ENCODE measurements at places on chromosomes 6 and 20.

GRCh38 chr6:124436803-124437202 is 525.4 kb upstream of the RNF217 start:
- DNase-seq, result no peak

- no peak for DNase-seq
Observed at GRCh38 chr6:56247654-56248122, 308 bp upstream of the COL21A1 start.

GRCh38 chr6:154962753-154963152 is 32.4 kb upstream of the TIAM2 start:
- DNase-seq, result no peak

DNA sequence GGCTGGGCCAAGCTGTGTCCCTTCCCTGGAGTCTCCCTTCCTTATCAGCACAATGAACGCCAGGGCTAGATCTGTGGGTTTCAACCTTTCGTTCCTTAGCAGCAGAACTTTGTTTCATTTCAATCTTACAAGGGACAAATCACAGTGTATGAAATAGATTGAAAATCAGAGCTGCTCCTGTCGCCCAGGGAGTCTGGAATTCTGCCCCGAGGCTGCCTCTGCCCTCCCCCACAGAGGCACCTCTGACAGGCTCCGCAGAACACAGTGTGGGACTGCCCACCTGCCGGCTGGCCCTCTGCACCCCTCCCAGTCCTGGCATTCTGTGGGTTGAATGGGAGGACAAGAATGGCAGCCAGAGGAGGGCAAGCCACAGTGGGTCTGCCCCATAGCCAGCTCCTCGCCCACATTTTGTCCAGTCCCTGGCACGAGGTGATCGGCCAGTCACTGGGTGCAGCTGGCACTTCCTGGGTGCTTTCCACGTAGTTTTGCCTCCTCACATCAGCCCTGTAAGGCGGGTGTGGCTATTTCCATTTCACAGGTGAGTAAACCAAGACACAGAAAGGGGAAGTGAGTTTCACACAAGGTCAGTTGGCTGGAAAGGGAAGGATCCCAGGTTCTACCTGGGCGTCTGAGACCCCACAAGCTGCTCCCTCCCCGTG is 26.1 kb downstream of the MANBAL start:
- no peak for DNase-seq

DNA sequence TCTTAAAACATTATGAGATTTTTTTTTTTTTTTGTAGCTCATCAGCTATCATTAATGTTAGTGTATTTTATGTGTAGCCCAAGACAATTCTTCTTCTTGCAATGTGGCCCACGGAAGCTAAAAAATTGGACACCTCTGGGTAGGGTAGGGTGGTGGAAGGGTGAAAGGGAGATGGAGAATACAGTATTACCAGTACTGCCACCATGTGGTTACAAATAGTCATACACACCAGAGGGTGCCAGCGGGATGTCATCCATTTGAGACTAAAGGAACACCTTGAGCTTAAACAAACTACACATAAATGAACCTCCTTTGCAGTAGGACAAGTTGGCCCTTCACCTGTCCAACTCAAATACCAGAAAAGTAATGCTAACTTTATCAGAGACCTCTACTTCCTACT is 601.9 kb downstream of the HTR1B start:
- DNase-seq, result no peak

DNA sequence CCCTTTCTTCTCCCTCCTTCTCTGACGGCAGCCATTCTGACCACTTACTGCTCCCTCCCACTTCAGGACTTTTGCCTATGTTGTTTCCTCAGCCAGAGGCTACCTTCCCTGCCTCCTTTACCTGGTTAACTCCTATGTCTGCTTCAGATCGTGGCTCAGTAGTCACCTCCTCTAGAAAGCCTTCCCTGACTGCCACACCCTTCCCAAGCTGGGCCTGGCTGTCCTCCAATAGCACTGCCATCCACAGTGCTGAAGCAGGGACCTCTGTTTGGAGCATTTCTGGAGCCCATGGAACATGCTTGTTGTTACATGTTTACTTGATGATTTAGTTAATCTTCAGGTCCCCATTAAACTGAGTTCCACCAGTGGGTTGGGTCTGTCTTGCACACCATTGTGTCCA is 13.8 kb downstream of the XKR7 start:
- DNase-seq, result no peak

DNA sequence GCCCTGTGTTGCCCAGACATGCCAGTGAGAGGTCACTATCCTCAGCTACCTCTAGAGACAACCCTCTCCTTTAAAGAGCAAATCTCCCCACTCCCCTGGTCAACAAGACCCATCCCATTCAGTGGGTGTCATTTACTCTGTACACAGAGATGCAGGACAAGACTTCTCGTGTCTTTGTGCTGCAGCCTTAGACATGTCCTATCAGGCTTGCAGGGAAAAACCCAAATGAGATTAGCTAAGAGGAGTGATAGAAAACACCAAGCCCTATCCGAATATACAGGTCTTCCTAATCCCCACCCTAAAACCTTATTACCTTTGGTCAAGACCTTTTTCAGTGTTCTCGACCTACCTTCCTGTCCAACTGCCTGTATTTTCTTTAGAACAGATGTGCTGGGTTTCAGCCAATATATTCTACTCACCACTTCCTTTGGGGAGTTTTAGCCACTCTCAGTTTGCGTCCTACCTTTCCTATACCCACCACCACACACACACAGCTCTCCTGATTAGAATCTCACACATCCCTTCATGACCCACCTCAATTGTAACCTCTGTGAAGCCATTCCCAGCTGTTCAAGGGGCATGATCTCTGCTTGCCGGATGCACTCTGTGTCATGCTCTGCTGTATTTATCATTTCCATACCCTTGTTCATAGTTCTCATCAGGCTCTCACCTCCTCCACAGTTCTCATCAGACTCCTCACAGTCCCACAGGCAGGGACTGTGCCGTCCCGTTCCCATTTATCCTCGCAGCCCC is 39.7 kb downstream of the TRAM2 start:
- peak; percentile 30 for DNase-seq

- DNase-seq, result peak; percentile 47
Observed at GRCh38 chr20:10454151-10454750, 19.1 kb downstream of the SLX4IP start.

DNA sequence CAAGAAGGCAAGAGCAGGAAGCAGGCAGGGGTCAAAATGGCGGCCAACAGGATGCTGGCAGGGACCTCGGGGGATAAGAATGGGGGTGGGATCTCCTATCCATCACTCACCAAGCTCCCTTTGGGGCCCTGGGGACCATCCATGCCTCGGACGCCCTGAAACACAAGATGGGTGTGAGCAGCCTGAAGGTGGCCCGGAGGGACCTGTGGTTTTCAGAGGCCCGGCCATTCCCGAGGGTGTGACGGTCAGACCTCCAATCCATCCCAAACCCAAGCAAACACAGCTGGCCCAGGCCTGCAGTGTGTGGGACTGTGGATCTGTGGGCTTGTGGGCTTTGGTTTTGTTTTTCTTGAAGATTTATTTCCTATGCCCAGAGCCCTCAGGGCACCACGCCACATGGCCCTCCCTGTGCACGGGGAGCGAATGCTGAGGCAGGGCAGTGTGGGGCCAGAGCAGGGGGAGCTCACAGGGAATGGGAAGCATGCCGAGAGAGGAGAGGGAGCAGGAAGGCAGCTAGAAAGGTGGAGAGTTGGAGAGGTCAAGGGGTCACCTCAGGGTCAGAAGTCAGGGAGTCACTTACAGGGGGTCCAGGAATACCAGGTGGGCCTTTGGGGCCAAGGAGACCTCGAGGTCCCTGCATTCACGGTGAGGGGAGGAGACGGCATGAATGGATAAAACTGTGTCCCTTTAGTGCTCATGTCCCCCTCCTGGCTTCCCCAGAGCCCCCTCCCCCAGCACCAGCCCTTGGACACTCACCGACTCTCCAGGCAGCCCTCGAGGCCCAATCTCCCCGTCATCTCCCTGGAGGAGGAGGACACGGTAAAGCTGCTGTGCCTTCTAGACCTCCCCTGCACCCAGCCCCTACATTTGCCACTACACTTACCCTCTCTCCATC is 14.5 kb downstream of the COL11A2 start:
- no peak for DNase-seq

- DNase-seq, result no peak
Observed at GRCh38 chr6:130054725-130055124, 36.3 kb downstream of the L3MBTL3 start.

DNA sequence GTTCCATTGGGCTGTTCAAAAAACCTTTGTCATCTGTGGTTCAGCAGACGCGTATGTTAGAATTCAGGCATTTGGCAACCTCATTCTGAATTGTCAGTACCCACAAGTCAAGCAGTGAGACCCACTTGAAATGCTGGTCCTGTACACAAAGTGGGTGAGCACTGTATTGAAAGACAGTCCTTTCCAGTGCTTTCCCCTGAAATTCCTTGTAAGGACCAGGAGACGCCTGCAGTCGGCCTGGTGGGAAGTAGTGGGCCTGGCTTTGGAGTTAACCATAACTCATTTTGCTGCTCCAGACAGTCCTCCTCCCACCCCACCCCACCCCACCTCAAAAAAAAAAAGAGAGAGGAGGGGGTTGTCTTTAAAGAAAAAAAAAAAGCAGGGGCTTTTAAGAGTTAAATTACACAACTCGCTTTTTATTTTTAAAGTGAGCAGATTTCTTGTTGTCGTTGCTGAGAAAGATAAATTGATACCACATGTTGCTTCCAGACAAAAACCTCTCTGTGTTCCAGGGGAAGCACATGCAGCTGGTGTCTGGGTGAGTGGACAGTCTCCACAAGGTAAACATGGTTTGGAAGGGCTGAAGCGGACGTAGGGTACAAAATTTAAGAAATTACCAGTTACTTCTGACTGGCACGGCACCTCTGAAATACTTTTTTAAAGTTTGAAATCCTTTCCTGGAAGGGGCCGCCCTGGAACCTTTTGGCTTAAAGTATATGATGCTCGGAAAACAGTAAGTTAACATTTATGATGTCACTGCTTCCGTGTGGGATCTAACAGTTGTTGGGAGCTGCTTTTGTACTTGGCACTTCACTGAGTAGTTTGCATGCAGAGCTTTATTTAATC is 95.3 kb downstream of the FOXO3 start:
- no peak for DNase-seq

GRCh38 chr6:166389119-166389518 is 6.4 kb upstream of the MPC1 start:
- DNase-seq, result no peak

DNA sequence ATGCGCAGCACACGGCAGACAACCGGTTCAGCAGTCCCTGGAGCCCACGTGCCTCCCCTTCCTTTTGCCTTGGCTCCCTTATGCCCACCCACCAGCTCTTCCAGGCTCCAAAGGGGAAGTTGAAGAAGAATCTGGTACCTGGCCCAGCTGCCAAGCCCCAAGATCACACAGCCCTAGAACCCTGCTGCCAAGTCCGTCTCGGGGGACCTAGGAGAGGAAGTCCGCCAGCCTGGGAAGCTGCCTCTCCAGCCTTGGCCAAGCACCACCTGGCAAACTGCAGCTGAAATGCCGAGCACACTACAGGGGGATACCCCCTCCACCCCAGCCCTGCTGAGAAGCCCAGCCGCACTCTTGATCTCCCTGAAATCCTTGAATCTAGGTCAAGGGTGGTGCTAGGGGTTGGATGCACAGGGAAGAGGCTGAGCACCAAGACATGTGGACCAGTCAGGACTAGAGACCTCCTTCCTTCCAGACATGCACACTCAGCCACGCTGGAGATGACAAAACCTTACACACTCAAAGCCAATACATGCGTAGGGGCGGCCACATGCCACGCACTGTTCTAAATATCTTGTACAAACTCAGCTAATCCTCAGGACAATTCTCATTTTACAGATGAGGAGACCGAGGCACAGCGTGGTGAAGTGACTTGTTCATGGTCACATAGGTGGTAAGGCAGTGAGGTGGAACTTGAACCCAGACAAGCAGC is 124.1 kb downstream of the PREX1 start:
- DNase-seq, result no peak

GRCh38 chr6:165186441-165187205 is 122.8 kb downstream of the C6orf118 start:
- DNase-seq, result no peak

GRCh38 chr20:1336699-1337367 is 7.9 kb upstream of the SDCBP2 start:
- DNase-seq, result no peak

DNA sequence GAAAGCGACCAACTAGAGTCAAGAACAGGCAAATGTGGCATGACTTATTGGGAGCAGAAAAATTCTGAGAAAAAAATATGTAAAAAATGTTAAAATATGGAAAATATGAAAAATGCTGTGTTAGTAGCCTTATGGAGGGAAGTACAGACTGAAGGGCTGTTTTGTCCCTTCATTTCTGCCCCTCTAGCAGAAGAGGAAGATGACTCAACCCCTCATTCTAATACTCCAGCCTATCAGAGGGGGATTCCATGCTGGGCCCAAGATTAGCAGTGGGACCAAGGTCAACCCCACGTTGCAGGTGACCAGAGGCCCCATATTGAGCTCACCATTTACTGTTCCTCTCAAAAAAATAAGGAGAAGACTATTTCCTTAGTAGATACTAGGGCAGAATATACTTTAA is 8.4 kb downstream of the MUC21 start:
- DNase-seq, result no peak

- no peak for DNase-seq
Observed at GRCh38 chr6:16258709-16259075, 20.3 kb downstream of the GMPR start.

- DNase-seq, result no peak
Observed at GRCh38 chr6:44699082-44699481, 311.6 kb downstream of the CDC5L start.

GRCh38 chr6:149076355-149076734 is 241.2 kb upstream of the TAB2 start:
- DNase-seq, result no peak

- no peak for DNase-seq
Observed at GRCh38 chr6:110325197-110325596, 33.0 kb downstream of the METTL24 start.

- no peak for DNase-seq
Observed at GRCh38 chr20:19210391-19211155, 1.9 kb upstream of the SLC24A3 start.

- no peak for DNase-seq
Observed at GRCh38 chr20:13149371-13150105, 71.5 kb upstream of the ISM1 start.

GRCh38 chr6:129543981-129544380 is 166.0 kb downstream of the ARHGAP18 start:
- no peak for DNase-seq

GRCh38 chr6:33768644-33769120 is 20.2 kb downstream of the LEMD2 start:
- DNase-seq, result peak; percentile 24

- no peak for DNase-seq
Observed at GRCh38 chr6:40322336-40322735, 264.8 kb downstream of the LRFN2 start.

- no peak for DNase-seq
Observed at GRCh38 chr6:150491131-150491810, 108.4 kb upstream of the PLEKHG1 start.

Data from KG1 (cell line).